ENCODE measurements at places on chromosomes 2 and 18.

GRCh38 chr2:105822186-105822585 is 77.5 kb downstream of the NCK2 start:
- DNase-seq: no peak

- DNase-seq: no peak
These were observed 185.6 kb upstream of the SALL3 start for GRCh38 chr18:78794071-78794430.

DNA sequence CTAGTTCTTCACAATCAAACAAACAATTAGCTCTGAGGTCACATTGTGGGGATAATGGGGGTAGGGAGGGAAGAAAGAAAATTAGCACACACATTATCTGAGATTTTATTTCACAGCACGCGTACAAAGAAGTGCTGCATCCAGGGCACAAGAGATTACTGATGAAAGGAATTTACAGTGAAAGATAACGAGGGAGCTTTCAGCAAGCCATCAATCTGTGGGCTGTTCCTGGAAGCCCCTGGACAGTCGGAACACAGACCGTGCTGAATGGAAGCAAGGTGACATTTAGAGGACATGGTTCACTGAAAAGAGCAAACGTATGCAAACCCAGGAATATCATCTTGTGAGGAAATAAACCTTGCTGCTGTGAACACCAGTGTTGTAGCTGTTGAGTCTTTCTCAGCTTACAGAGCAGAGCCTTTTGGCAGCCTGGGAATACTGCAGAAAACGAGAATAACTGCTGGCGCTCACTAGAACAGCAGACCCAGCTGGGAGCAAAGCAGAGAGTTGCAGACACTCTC is 63.2 kb downstream of the SCG2 start:
- DNase-seq: no peak

DNA sequence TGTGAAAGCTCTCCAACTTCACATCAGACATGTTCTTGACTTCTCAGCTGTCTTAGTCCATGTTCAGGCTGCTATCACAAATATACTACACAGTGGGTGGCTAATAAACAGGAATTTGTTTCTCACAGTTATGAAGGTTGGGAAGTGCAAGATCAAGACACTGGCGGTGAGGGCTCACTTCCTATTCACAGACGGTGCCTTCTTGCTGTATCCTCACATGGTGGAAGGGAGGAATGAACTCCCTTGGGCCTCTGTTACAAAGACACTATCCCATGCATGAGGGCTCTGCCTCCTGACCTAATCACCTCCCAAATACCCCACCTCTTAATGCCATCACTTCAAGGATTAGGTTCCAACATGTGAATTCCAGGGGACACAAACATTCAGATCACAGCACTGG is 9.7 kb downstream of the UXS1 start:
- no peak for DNase-seq

DNA sequence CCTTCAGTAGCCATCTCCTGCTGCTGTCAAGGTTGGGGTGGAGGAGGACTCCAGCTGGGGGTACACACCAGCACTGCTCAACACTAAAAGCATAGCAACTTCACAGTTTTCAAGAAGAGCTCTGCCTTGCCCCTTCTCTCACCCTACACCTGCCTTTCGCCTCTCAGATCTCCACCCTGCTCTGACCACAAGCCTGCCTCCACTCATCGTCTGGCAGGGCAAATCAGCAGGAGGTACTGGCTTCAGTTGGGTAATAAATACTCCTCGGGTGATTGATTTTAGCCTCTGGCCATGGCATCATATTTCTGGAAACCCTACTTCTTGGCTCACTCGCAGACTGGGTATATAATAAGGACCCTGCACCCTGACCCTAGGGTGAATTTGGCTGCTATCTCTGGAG is 3.1 kb upstream of the PRKAG3 start:
- no peak for DNase-seq

DNA sequence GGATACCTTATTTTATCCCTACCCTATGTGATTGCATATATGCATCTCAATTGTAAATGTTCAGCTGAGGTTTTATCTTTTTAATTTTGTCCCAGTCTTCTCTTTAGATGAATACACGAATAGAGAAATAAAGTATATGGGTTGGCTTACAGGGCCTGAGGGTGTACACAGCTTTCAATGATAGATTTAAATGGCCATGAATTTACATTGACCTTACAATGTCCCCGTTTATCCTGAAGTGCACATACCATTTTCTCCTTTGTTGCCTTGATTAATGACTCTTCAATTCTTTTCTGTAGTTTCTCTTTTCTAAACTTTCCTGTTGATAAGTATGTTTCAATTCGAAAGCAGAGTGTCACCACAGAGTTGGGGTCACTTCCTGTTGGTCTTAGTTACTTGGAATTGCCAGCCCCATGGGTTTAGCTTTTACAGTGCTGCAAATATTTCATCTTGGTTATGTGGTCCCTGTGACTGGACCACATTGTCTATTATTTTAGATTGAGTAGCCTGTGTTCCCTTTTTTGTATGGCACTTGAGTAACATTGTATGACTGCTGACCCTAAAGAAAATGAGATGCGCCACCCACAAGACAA is 1616.3 kb upstream of the ACVR2A start:
- DNase-seq: no peak

DNA sequence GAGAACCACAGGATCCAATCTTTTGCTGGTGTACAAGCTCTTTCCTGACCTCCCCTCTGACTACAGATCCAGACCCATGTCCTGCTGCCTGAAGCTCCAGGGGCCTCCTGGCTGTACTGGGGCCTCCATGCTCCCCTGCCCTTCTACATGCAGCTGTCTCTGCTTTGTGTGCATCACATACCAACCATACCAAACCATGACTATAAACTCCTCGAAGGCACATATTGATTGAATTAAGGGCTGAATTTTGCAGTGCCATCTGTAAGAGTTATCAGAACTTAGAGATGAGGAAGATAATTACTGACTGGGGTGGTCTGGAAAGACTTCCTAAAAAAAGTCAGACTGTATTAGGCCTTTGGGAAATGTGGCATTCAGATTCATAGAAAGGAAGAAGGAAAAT is 139.9 kb upstream of the CXCR4 start:
- no peak for DNase-seq

DNA sequence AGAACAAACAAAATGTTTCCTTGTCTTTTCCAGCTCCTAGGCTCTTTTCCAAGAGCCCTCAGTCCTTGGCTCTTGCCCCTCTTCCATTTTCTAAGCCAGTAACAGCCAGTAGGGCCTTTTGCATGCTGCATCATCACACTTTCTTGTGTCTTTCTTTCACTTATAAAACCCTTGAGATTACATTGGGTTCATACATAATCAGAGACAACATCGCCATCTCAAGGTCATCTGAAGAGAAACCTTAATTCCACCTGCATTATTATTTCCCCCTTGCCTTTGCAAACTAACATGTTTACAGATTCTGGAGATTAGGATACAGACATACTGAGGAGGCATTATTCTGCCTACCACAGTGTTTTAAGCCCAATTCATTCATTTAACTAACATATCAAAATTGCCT is 697.3 kb downstream of the TRIB2 start:
- no peak for DNase-seq

DNA sequence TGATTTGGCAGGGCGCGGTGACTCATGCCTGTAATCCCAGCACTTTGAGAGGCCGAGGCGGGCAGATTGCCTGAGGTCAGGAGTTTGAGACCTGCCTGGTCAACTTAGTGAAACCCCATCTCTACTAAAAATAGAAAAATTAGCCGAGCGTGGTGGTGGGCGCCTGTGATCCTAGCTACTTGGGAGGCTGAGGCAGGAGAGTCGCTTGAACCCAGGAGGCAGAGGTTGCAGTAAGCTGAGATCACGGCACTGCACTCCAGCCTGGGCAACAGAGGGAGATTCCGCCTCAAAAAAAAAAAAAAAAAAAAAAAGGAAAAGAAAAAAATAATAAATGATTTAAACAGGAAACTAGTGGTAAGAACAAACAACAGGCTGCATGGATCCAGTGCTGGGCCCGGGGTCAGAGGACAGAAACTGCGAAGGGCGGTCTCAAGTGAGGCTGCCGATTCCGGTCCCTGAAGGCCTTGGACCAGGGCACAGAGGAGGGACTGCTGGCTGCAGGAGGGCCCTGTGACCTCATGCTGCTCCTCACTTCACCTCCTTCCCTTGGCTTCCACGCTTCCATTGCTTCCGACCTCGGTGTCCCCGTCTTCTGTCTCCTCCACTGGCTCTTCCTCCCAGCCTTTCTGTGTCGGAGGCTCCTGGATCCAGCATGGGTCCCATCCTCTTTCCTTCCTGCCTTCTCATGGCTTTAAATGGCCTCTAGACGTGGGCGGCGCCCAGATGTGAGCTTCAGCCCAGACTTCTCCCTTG is 2.1 kb upstream of the GRHL1 start:
- no peak for DNase-seq

GRCh38 chr2:201452922-201453643 is 1.5 kb downstream of the STRADB start:
- DNase-seq: no peak

DNA sequence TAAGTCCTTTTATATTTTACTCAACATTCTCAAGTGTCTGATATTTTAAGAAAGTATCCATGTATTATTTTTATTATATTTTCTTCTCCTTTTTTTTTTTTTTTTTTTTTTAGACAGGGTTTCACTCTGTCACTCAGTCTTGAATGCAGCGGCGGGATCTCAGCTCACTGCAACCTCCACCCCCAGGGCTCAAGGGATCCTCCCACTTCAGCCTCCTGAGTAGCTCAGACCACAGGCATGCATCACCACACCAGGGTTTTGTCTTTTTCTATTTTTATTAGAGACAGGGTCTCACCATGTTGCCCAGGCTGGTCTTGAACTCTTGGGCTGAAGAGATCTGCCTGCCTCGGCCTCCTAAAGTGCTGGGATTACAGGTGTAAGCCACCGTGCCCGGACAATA is 212.1 kb downstream of the TCF4 start:
- no peak for DNase-seq

- DNase-seq: no peak
These were observed 202.1 kb upstream of the MEX3C start for GRCh38 chr18:51399491-51400122.

DNA sequence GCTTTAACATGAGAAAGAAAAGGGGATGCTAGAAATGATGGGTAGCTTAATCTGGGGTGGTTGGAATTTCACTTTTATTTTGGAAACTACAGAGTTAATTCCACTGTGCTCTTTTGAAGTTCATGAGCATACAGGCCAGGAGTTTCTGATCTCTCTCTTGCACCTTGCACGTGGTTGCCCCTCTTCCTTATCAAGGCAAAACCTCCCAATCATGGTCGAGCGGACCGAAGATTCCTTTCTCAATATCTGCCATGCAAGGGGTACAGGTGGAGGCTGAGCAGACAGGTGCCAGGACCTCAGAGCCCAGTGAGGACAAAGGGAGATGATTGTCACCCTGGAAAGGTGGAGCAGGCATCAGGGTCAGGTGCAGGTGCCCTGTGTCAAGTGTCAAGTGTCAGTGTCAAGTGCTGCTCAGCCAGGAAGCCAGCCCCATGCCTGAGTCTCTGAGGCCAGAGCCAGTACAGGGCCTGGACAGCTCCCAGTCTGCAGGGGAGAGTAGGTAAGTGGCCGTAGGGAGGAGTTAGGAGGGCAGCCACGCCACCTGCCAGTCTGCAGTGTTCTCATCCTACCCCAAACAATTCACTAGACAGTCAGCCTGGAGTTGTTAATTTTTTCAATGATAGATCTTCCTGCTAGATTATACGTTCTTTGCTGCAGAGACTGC is 42.2 kb downstream of the LPIN1 start:
- no peak for DNase-seq

DNA sequence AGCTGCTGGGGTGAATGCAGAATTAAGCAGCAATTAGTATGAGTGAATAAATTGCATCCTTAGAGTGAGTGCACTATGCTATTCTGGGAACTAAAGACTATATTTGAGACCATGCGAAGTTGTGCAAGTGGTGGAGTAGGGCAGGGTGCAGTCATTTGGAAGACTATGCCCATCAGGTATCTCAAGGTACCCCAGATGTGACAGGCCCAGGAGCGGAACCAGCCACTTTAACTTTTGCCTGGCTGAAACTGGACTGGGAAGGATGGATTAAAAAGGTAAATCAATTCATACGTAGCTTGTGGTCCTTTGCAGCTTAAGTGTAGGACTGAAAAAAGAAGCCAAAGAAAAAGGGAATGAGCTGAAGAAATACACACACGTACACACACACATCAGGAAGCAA is 1.7 kb downstream of the KYNU start:
- no peak for DNase-seq

DNA sequence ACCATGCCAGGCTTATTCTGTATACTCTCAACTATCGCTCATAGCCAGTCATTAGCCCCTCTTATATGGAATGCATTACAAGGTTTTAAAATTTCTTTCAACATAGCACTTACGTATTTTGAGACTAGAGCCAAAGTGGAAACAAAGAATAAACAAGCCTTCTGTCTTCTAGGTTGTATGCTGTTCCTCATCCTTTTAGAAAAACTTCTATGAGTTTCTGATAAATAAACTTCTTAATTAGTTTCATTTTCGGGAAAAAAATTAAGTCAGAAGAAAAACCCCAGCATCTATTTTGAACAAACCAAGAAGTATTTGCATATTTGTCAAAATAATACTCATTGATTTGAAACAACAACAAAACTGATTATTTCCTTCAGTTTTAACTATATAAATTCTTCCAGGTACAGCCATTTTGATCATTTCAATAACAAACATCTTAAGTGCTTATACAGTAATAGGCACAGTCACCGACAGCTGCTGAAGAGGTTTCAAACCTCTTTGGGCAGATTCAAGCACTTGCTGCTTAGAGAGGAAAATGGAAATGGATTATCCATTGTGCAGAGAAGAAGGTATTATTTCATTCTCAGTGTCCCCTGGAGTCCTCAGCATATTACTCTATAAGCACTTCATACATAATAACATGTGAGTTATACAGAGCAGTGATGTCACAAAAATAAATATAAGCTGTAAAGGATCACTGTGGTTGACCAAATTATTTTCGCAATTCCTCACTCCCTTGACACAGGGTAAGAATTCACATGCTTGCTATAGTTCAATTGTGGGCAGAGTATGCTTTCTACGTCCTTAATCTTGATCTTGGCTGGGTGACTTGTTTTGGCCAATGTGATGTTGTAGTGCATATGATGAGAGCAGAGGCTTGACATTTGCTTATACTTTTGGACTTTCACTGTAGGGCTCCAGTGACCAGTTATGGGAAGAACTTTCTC is 833.8 kb downstream of the TRIB2 start:
- no peak for DNase-seq

DNA sequence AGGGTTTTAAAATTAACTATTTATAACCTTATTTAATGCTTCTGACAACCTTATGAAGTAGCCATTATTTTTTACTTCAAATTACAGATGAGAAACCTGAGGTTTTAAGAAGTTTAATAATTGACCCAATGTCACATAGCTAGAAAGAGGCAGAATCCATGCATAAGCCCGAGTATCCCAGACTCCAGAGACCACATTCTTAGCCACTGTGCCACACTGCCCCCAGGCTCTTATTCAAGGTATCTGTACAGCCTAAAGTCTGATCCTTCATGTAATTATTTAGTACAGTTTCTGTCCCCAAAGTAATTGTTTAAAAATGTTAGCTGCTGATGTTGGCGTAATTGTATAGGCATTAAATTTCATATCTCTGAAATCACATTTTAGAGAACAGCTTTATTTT is 124.7 kb upstream of the LRRTM1 start:
- DNase-seq: no peak

GRCh38 chr2:1798115-1798784 is 53.9 kb upstream of the PXDN start:
- no peak for DNase-seq

GRCh38 chr2:201070948-201071478 is 458 bp downstream of the HYCC2 start:
- no peak for DNase-seq
